ENCODE measurements at places on chromosomes 7 and 10.

GRCh38 chr7:121151774-121152221, 163.3 kb downstream of the CPED1 start:
- DNase-seq, result no peak

DNA sequence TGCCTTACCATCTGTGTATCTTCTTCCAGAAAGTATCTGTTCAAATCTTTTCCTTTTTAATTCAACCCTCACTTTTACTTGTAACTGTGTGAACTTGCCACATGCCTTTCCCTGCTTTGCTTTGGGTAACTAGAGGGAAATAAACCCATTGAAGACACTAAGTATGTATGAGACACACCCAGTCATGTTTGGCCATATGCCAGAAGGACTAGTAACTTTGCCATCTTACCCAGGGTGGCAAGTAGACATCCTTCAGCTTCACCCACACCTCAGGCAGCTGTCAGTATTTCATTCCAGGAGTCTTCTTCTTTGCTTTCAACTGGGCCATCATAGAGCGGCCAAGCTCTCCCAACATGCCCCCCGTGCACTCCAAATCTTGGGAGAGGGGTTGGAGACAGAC, 323.1 kb downstream of the TNS3 start:
- DNase-seq, result no peak

- DNase-seq, result no peak
Measured at GRCh38 chr7:123538897-123539296, 4.5 kb upstream of the IQUB start.

- DNase-seq, result no peak
Measured at GRCh38 chr10:13340626-13341376, 7.3 kb downstream of the SEPHS1 start.

DNA sequence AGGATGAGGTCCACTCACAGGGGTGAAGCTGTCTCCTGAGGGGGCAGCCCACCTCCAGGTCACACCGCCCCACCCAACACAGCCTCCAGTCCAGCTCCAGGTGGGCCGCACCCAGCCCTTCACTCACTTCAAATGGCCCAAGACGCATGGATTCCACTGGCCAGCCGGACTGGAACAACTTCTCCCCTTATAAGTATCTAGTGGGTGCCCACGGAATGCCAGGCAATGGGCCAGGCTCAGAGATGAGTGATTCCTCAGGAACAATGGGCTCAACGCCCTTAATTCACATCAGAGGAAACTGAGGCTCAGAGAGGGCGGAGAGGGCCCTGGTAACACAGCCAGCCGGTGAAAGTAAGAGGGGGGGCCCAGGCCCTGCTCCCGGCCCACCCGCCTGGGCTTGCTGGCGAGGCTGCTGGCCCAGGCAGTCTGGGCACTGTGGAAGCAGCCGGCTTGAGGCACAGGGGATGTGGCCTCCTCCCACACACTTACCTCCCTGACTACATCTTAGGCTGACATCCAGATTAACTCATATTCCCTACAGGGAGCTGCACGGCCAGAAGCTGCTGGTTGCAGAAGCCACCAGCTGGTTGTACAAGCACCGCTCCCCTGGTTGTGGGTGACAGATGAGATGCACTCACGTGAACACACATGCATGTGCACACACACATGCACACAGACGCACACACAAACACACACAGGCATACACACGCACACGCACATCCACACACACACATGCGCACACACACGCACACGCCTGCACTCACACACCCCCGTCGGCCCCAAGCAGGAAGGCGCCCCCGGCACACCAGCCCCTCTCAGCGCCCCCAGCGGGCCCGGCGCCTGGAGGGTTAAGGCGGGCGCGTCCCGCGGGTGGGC, 1.0 kb upstream of the FAM20C start:
- DNase-seq, result peak; percentile 45

DNA sequence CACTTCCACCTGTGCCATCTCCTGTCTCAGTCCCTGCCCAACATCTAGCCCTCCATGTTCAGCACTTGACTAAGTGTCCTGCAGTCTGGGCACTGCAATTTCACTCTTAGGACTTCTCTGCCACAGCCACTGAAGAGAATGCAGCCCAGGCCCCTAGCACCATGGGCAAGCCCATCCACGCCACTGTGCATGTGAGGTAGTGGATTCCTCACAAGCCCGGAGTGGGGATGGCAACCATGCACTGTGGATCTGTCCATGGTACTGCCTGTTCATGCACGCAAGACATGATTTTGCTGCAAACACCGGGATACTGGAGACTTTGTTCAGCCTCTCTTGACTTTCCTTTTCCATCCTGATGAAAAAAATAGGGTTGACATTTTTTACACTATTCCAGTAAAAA, 12.3 kb downstream of the DDC start:
- no peak for DNase-seq

- peak; percentile 78 for DNase-seq
Measured at GRCh38 chr10:113060201-113061053, 110.4 kb downstream of the TCF7L2 start.

- peak; percentile 96 for DNase-seq
Measured at GRCh38 chr10:31759799-31760626, 168.6 kb downstream of the ARHGAP12 start.

DNA sequence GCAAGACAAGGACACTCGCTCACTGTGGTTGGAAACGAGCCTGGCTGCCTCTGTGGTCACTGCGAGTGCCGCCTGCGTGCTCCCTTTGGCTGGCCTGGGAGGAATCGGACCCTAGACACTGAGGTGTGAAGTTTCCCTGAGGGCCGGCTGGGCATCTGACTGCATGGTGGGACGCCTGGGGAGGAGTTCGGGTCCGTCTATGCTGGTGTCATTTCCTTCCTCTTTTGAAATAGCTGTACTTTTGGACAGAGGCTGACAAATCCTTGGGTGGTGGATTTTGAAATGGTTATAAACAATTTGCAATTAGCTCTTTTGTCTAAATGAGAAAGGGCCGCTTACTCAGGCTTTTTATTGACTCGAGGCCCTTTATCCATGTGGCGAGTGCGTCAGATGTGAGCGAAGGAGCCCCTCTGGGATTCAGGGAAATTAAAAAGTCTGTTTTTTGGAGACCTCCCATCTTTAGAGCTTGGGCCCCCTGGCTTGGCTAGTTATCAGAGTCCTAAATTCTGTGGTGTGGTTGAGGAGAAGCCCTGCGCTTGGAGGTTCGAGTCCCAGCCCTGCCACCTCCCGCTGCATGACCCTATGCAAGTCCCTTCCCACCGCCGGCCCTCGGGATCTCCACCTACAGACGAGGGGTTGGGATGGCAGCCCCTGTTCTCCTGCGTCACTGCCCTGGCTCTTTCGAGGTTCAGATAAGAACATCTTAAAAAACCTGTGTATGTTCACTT, 147.1 kb downstream of the RGS10 start:
- peak; percentile 62 for DNase-seq
